ENCODE measurements at places on chromosomes 4 and X.

DNA sequence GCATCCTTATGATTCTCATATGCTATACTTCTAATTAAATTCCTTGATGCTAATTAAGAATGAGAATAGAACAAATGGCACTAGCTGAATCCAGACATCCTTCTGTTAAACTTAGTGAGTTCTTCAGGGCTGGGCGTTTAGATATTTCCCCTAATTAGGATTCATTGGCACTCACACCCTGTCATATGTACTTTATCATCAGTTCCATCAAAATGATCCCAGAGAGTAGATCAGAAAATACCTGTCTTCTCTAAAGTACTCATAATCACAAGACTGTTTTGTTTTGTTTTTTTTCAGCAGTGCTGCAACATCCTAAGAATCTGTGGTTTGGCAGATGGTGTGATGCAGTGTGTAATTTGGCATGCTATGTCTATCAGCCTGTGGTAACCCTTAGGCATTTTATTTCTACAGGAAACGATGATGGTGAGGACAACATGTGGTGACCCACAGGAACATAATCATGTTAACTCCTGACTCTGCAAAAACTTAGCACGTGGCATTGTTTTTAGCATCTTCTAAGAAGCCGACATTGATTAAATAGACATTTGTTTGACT lies 2528.4 kb downstream of the ARAP2 start:
- ATAC-seq: no peak

GRCh38 chrX:151711787-151712186 lies 4.0 kb upstream of the FATE1 start:
- ATAC-seq: peak; percentile 31

GRCh38 chr4:7649741-7650531 lies 215.2 kb upstream of the PSAPL1 start:
- no peak for ATAC-seq

DNA sequence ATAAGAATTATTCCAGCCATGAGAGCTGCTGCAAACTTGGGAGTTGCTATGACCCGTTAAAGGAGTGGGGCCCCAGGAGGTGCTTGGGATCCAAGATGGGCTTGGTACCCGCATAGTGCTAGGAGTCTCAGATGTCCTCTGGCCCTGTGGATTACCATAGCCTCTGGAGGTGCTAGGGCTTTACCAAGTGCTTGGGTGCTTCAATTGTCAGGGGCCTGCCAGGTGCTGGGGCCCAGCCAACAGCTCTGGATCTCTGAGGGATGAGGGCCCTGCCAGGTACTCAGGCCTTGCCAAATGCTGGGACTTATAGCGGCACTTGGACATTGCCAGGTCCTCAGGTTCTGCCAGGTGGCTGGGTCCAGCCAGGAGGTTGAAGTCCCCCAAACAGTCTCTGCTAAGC lies 32.0 kb upstream of the USP51 start:
- no peak for ATAC-seq

DNA sequence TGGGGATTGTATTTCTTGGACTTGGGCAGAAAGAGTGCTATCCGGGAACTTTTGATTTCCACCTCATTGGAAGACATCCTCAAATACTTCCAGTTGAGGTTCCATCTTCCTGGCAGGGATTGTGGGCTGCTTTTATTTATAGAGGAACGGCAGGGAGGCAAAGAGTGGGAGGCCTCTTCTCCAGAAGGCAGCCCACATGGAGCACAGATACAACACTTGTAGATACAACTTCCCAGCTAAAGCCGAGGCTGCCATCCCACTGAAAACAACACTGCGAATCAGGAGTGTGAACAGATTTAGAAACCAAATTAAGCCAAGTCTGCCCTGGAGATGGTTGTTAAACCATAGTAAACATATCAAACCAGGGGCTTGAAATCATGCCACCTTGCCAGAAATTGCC lies 212.8 kb upstream of the PPARGC1A start:
- ATAC-seq: no peak

- no peak for ATAC-seq
Observed at GRCh38 chr4:99846891-99847290, 30.3 kb downstream of the DAPP1 start.

DNA sequence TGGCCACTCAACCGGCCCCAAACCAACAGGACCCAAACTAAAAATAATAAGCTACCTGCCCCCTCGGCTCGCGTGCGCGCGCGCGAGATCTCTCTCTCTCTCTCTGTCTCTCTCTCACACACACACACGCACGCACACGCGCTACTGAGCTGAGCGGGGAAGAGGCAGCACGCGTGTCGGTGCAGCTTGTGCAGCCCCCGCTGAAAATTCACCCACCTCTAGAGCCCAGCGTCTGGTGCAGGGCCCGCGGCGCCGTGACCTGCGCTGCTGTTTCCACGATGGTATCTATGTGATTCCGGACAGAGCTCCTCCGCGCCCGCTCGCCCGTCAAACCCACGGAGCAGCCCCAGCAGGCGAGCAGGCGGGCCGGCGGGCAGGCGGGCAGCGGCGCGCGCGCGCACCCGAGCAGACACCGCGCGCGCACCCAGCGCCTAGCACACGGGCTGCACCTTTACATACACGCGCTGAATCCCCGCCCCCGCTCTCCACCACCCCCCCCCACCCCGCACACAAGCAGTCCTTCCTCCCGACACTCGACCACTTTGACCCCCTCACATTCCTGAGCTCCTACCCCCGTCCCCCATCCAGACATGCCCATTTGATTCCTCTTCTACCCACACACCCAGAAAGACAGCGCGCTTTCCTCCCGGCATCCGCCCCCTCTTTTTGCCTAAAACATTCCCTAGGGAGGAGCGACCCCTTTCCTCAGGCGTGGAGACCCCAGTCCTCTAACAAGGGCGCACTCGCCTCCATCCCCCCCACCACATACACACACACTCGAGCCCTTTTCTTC lies 1.0 kb downstream of the SLITRK4 start:
- ATAC-seq: peak; percentile 4

DNA sequence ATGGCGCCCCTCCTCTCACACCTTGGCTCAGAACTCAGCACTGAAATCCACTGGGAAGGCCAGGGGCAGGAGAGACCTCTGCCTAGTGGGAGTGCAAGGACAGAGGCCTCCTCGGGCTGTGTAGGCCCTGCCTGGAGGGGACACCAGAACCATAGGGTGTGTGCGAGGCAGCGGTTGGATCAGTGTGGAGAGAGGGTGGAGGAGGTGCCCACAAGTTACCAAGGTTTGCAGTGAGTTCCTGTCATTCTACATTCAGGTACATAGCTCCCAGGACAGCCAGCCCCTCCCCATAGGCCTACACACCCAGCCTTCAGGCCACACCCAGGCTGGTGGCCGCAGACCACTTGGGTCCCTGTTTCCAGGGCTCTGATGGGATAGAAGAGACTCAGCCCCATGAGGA lies 19.2 kb upstream of the SPON2 start:
- no peak for ATAC-seq

DNA sequence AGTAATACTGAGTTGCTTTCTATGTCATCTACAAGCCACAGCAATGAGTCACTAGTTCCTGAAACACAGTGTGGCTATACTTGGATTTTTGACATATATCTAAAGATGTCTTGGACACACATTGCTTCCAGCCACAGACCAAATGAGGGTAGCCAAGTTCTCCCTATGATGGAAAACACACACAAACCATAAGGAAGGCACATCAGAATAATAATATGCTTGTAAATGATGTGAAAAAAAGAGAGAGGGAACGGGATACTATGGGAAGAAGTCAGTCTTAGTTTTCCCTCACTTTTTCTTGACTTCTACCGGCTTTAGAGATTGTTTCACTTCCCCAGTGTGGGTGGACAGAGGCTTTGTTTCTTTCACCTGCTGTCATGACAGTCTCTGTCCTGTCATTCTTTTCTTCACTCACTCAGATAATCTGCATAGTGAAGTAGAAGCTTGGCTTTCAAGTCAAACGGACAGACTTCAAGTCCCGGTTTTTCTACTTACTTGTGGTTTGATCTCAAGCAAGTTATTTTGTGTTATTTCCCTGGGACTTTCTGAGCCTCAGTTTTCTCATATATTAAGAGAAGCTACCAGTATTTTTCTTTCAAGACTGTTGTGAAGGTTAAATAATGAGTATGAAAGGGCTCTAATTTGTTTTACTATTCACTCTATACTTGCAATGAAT lies 34.7 kb downstream of the P2RY10 start:
- no peak for ATAC-seq

DNA sequence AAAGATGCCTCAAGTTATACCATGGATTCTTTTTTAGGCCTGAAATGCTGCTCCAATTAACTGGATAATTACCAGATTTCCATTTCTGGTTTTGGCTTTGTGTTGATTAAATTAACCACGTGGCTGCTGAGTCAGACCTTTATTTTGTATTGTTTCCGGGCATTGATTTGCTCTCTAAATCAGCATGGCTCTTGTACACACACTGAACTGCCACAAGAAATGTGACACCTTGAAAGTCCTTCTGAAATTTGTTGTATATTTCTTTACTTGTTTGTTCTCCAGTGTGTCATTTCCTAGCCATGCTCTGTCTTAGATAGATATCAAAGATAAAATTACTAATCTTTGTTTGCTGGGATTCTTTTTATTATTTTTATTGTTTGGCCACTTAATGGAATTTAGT lies 11.7 kb downstream of the MTTP start:
- no peak for ATAC-seq

DNA sequence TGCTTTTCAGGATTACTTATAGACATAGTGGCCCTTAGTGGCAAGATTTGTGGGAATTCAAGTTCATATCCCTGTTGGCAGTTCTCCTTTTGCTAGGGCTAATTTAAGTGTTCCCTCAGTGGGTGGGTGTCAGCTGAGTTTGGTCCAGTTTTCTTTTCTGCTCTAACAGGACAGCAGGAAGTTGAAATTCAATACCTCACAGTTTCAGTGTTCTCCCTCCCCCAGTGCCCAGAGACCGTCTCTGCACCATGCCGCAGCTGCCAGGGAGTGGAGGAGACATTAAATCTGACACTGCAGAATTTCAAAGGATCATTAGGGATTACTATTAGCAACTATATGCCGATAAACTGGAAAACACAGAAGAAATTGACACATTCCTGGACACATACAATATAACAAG lies 50.7 kb downstream of the UBE2NL start:
- ATAC-seq: no peak

- no peak for ATAC-seq
Observed at GRCh38 chrX:13469963-13470684, 99.3 kb upstream of the EGFL6 start.

Measured in gastroesophageal sphincter (tissue), 4 donors.